ENCODE measurements at places on chromosomes 7 and 10.
A peak's percentile ranks its signal among the peaks of the same experiment; 100 is the strongest.

GRCh38 chr10:45809837-45810236, 37.5 kb downstream of the AGAP4 start:
- DNase-seq = peak; percentile 13

GRCh38 chr10:12946372-12946771, 55.1 kb downstream of the CCDC3 start:
- DNase-seq = no peak

- DNase-seq = no peak
Measured at GRCh38 chr10:451021-451471, 238.4 kb downstream of the DIP2C start.

- no peak for DNase-seq
Measured at GRCh38 chr10:126081841-126082466, 185.6 kb downstream of the FANK1 start.

DNA sequence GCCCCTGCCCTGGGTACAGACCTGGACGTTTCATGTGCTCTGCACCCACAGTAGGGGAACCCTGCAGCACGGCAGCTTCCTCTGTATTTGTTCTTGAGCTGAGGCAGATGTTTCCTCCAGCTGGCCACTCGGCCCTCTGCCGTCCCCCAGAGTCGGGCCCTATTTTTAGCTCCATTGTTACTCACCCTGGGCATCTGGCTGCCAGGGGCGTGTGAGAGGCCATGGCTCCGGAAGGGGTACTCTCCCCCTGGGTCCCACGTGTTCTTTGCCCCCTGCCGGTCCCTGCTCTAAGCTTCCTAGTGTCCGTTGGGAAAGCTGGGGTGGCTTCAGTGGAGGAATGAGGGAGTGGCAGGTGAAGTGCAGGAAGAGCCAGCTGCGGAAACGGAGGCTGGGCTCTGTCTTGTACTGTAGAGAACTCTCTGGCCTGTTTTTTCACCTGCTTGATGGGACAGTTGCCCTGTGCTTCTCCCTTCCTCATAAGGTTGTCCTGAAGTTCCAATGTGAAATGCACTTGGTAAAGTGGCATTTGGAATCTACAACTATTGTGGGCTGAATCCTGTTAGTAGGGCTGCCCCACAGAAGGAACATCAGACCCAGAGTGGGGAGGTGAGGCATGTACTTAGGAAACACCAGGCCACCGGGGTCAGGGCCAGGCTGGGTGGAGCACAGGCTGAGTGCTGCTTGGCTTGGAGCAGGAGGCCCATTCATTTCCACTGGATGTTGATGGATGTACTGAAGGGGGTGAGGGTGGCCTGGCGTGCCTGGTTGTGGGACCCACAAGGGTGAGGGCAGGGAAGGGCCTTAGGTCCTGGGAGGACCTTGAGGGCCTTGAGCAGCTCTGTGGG, 30.6 kb downstream of the PALD1 start:
- DNase-seq = peak; percentile 37

GRCh38 chr7:28573059-28573553, 160.8 kb downstream of the CREB5 start:
- DNase-seq = peak; percentile 52
